Psoas muscle (tissue), 8 donors: ENCODE measurements at places on chromosomes 16 and 17. TPM values are rescaled to one million over a fixed set of nuclear protein-coding genes. Genes with fewer than 3 reads are reported as not detected.
A peak's percentile ranks its signal among the peaks of the same experiment; 100 is the strongest.

RAB37 gene
- 0.82 TPM for polyA plus RNA-seq

RPL38 gene
- 1,791 TPM for polyA plus RNA-seq

GRCh38 chr16:57134982-57135381 lies 42.6 kb downstream of the CPNE2 start:
- DNase-seq: no peak

DNA sequence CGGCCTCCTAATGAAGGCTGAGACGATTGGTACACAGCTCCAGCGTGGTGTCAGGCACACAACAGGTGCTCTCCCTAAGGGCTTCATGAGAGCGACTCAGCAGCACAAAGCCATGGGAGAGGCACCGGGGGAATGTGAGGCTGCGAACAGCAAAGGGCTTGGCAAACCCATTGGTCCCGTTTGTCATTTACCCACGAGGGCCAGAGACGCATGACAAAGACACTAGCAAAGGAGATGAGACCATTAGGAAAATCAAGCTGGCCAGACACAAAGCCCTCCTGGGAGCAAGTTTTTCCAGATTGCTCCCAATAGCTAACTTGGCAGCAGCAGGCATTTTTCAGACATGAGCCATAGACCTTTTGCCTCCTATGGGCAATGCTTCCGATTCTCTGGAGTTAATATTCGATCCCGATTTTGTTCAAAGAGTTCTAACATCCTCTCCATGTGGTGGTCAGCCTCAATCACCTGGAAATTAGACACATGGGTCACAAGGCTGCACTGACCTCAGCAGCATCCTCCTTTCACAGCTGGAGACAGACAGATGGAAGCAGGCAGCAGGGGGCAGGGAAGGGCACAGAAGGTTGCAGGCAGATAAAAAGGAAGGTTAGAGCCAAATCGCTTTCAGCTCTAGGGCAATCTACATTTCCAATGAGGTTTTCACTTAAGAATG lies 38.2 kb downstream of the TK2 start:
- DNase-seq: no peak

DNA sequence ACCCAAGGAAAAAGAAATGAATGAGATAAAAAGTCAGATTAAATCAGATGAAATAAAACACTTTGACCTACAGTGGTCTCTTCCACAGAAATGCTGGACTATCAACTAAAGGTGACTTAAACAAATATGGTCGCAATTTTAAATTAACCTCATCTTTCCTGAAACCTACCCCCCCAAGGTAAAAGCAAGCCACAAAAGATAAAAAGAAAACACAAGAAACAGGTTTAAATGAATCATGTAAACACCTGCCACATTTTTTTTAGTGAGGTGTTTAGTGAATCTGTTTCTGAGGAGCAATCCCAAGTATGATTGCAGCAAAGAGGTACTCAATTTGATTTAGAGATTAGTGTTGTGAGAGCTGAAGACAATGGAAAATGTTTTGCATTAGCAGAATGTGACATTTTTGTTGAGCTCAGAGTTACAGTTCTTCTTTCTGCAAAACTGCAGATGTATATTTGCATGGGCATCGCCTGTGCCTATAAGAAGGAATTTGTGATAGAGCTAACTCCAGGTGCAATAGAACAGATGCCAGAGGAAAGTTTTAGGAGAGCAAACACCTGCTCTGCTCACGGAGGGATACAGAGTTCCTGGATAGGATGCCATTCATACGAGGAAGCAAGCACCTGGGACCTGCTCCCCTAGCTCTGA lies 3.4 kb upstream of the MMD start:
- DNase-seq: no peak

- no peak for DNase-seq
These were observed 11.4 kb downstream of the SLC7A6 start for GRCh38 chr16:68275611-68276191.

- no peak for DNase-seq
These were observed 122.4 kb downstream of the USP31 start for GRCh38 chr16:23026784-23027362.

DNA sequence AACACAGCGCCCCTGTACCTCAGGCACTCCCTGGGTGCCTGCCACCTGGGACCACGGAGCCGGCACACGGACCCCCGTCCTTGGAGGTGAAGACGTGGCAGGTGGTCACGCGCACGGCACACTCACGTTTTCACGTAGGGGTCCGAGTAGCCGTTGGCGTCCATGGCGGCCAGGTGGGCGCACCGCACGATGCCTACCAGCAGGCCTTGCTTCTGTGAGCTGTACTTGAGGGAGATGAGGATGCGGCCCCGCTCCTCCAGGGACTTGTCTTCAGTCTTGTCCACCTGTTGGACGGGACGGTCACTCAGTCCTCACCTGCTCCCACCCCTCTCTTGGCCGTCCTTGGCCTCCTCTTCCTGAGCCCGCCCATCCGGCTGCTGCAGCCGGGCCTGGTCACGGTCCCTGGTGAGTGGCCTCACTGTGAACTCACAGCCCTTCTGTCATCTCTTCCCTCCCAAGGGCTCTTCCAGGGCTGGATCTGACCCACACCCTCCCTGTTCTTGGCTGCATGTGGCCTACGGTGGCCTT lies 18.8 kb downstream of the SCGB1C2 start:
- DNase-seq: peak; percentile 25

HCRT gene
- polyA plus RNA-seq: not detected

GRCh38 chr17:228951-229708 lies 47.7 kb upstream of the DOC2B start:
- DNase-seq: peak; percentile 21

DNA sequence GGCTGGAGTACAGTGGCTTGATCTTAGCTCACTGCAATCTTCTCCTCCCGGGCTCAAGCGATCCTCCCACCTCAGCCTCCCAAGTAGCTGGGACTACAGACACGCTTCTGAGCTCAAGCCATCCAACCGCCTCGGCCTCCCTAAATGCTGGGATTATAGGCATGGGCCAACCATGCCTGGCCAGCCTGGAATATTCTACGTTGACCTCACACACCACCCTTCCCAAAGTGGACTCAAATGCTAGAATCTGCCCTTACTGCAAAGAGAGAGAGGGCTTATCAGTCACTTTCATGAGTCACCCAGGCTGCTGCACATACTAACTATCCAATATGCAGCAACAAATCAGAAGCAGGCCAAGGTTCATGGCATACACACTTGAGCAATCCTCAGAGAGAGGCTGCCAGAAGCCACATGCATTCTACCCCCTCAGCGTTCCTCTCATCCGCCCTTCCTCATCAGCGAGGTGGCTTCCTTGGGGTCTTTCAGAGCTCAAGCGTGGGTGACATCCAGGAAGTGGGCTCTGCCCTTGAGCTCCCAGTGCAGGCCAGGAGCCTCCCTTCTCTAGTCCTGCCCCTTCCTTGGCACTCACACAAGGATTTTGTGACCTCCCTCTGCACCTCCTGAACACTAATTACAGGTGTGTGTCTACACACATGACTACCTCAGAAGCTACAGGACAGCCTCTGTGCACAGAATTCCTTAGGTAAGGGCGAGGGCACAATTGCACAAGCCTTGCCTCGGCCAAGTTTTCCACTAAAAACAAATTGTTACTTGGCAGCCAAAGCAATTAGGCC lies 24.8 kb upstream of the SIAH1 start:
- DNase-seq: no peak

BTBD17 gene
- polyA plus RNA-seq: not detected

AURKB gene
- polyA plus RNA-seq: 0.39 TPM

TTLL6 gene
- not detected for polyA plus RNA-seq

DNA sequence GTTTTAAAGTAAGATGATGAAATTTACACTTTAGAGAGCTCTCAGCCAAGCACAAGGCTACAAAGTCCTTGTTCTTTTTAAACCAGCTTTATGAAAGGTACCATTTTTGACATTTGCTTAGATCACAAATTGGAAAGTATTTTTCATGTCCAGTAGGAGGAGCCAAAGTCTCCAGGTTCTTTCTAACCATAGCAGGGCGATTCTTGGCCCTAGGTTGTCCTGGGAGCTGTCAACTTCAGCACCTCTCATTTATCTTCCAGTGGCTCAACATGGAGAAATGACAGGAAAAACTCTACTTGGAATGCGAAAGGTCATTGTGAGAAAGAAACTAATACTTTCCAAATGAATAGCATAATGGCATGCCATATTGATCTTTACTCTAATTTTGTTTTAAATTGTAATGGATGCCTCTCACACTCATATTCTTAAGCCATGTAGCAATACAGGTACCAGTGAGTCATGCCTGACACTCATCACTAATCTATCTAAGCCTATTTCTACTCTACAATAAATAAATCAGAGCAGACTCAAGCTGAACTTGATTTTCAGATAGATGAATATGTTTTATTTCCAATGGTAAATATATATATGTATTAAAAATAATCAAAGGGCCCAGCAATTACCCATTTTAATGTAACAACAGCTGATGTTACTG lies 919.1 kb upstream of the EEF2KMT start:
- DNase-seq: no peak

GRCh38 chr17:48615963-48616716 lies 1.0 kb upstream of the HOXB8 start:
- no peak for DNase-seq

DNA sequence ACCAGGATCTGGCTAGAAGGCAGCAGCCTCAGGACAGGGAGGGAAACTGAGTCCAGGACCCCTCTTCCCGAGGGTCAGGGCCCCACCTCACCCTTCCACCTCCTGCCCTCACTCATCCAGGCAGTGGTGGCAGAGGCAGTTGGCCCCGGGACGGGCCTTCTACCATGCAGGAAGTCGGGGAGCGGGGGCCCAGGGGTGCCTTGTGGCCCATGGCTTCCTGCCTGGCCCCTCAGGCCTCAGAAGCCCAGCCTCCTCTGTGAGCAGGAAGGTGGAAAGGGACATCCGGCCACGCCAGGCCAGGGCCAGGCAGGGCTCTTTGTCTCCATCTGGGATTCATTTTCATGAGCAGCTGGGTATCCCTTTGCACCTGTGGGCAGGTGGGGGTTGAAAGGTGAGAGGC lies 58.5 kb downstream of the BAHCC1 start:
- DNase-seq: no peak

KRT31 gene
- 0.18 TPM for polyA plus RNA-seq

DNA sequence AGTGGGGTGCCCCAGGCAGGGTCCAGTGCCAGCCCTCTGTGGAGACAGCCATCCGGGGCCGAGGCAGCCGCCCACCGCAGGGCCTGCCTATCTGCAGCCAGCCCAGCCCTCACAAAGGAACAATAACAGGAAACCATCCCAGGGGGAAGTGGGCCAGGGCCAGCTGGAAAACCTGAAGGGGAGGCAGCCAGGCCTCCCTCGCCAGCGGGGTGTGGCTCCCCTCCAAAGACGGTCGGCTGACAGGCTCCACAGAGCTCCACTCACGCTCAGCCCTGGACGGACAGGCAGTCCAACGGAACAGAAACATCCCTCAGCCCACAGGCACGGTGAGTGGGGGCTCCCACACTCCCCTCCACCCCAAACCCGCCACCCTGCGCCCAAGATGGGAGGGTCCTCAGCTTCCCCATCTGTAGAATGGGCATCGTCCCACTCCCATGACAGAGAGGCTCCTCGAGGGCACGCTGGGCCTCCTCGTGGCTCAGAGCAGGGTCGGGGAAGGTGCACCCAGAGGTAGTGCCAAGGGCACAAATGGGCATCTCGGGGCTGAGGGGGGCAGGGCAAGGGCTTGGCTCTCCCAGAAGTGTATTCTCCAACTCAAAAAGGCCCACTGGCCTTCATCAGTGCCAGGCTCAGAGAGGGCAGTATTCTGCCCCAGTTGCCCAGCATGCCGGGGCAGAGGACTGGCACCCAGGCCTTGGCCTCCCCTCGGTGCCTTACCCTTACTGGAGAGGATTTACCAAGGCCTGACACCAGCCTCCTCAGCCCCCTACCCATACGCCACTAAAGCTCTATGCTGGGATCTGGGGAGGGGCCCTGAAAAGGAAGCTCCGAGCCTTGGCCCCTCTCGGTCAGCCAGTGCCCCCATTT lies at the start of gene CDH5:
Gene CDH5, plus strand, starts transcription at position 259 of the 867 bp plus-strand sequence. CDS start 12,647 bp downstream, outside the sequence.
- peak; percentile 75 for DNase-seq

SLC5A11 gene
- not detected for polyA plus RNA-seq

DNA sequence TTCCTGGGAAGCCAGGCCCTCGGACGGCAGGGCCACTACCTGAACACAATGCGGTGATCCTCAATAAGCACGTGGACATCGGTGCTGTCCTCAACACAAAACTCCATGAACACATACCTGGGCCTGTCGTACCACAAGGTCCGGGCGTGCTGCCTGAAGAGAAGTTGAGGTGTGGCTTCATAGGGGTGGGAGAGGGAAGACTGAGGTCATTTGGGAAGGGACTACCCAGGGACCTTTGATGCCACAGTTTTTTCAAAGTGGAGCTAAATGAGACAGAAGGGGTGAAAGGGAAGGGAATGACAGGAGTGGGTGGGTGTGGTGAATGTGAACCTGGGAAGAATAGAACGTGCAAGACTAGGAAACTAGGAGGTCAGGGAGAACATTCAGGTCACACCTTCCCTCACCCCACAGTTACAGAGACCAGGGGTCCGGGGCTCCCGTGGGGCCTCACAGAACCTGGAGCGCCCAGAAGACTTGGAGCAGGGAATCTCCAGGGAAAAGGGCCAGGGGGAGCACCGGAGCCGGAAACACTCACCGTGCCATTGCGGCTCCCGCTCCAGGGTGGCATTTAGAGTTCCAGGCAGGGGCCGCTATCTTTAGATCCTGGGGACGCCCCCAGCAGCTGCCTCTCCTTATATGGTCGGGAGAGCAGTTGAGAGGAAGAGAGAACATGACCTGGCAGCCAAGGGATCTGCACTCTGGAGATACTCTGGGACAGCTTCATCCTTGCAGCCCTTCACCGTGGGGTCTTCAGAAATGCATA lies at the start of gene PTGES3L:
Gene PTGES3L, minus strand, starts transcription at position 570 of the 763 bp plus-strand sequence. Its CDS starts 27 bp downstream, at position 543.
- peak; percentile 91 for DNase-seq

- no peak for DNase-seq
These were observed 8.0 kb downstream of the SPATA32 start for GRCh38 chr17:45253879-45254278.

CACNG5 gene
- polyA plus RNA-seq: not detected

CEP112 gene
- polyA plus RNA-seq: 7.9 TPM

GALR2 gene
- polyA plus RNA-seq: 0.13 TPM
